ENCODE measurements at places on chromosomes 7 and 10.

- DNase-seq, result no peak
Measured at GRCh38 chr10:124205432-124205831, 112.0 kb upstream of the CHST15 start.

DNA sequence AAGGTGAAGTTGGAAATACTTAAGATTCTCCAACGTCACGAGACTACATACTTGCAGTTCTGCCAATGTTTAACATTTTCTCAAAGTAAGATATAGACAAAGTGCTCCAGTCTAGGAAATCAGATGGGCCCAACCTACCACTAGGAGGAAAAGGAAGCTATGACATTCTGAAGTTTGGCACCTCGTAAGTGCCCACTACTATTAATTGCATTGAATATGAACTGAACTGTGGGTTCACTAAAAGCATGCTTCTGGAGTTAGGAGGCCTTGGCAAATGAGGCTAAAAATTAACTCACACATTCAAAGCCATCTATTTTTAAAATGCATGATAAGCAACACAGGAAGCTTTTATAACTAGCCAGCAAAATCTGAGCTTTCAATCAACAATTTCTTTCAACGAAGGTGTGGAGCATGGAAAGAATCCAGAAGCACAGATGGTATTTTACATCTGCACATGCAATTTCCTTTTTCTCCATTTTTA is 149.7 kb downstream of the LRRTM3 start:
- DNase-seq, result no peak

DNA sequence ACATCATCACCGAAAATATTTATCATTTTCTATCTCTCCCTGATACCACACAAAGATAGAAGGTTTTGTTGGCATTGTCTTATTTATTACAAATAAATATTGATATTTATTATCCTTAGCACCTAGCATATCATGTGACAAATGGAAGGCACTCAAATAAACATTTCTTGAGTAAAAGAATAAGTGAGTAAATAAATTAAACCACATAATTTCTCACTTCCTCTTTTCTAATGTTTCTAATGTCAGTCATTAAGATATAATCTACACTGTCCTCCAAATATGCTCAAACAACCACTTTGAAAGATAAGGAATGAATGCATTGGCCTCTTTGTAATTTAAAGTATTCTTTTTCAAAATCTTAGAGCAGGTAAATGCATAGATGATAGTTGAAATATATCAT is 1027.8 kb upstream of the LRRTM3 start:
- DNase-seq, result no peak

DNA sequence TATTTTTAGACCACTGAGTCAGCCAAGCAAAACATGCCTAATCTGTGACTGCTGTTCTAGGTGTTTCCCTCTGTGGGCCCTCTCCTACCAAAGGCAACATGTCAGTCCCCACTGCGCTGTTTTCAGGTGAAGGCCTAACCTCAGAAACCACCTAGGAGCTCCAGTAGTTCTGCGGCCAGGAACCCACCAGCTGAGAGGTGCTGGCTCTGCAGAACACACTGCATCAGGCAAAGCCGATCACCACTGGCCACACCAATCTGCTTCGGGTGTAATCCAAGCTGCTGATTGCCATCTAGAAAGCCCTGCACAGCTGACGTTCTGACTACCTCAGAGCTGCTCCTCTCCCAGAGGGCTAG is 14.9 kb downstream of the CAMK2G start:
- peak; percentile 29 for DNase-seq

GRCh38 chr7:65966146-65966545 is 15.9 kb downstream of the GUSB start:
- DNase-seq, result no peak

GRCh38 chr7:75756991-75757676 is 14.9 kb downstream of the CCL26 start:
- DNase-seq, result no peak

DNA sequence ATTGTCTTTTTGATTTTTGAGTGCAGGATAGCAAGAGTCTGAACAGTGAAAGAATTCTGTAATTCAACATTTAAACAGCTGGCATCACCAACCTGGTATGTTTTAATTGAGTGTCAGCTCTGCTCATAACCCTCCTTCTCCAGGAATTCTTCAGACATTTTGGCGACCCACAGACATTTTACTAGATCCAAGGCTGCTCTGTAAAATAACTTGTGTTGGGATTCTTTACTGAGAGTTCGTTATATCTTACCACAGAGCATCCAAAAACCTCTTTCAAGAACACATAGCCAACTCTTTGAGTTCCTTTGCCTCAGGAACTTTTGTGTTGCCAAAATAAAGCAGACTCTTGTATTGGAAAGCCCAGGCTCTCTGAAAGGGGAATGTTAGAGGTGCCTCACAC is 27.7 kb upstream of the SORCS3 start:
- no peak for DNase-seq

DNA sequence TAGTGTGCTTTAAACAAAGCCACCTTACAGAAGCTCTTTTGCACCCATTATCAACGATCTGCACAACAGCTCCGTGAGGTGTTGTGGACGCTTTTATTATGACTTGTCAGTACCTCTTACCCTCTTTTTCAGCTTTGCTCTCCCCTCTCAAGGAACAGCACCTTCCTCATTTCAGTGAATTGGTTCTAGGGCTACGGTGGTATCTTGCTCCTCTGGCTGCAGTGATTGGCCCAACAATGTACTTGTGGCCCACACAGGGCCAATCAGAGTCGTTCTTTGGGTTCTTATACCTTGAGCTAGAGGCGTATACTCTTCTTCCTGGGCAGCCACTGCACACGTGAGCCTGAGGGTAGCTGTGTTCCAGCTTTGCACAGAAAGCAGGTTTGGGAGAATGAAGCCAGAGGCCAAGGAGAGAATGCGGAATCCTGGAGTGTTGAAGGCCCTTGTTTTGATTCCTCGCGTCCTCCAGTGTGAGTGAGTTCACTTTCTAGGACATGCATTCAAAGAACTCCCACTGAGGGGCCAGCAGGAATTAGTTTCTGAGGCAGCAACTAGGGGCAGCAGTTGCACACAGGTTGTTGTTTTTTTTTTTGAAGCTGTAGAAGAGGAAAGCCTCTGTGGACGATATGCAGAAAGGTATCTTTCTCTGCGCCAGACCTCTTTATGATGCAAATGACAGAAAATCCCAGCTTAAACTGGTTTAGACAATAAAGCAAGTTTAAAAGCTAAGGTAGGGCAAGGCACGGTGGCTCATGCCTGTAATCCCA is 49.8 kb upstream of the PDZD8 start:
- DNase-seq, result no peak

GRCh38 chr7:137996386-137996851 is 5.5 kb downstream of the CREB3L2 start:
- no peak for DNase-seq

- no peak for DNase-seq
Measured at GRCh38 chr10:67521546-67521945, 174.4 kb downstream of the CTNNA3 start.

GRCh38 chr10:51255381-51255780 is 181.1 kb downstream of the PRKG1 start:
- DNase-seq, result no peak

DNA sequence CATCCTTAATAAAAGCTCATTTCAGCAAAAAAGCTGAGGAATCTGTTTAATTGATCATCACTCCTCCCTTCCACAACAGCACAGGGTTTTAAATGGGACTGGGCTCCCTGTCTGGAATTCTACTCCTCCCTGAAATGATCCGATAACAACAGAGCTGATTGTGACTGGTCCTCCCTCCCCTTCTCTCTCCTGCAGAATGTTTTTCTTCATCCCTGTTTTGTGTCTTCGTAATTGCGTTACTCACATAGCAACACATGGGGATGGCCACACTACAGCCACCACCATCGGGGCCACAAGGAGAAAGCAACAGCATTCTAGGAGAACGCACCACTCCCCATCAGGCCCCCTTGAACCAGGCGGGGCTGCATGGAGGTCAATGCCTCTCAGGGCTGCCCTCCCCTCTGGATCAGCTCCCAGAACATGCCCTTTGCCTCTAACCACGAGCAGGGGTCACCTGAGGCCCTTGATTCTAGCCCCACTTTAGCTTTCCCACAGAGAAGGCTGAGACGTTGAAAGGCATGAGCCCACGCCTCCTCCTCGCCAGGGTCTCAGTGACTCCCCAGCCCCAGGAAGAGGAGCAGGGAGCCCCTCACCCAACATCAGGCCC is 152.6 kb downstream of the PLXNA4 start:
- no peak for DNase-seq

- peak; percentile 14 for DNase-seq
Measured at GRCh38 chr10:104350127-104350635, 3.5 kb upstream of the CFAP58 start.

GRCh38 chr10:49310460-49310859 is 11.5 kb downstream of the C10orf71 start:
- DNase-seq, result peak; percentile 33
